Stimulated activated CD8-positive, alpha-beta memory T cell treated with anti-CD3 and anti-CD28 coated beads, Interleukin-7, amount 100 ng/mL, for 4 hours (primary cell): ENCODE measurements at places on chromosomes 6 and 20.

DNA sequence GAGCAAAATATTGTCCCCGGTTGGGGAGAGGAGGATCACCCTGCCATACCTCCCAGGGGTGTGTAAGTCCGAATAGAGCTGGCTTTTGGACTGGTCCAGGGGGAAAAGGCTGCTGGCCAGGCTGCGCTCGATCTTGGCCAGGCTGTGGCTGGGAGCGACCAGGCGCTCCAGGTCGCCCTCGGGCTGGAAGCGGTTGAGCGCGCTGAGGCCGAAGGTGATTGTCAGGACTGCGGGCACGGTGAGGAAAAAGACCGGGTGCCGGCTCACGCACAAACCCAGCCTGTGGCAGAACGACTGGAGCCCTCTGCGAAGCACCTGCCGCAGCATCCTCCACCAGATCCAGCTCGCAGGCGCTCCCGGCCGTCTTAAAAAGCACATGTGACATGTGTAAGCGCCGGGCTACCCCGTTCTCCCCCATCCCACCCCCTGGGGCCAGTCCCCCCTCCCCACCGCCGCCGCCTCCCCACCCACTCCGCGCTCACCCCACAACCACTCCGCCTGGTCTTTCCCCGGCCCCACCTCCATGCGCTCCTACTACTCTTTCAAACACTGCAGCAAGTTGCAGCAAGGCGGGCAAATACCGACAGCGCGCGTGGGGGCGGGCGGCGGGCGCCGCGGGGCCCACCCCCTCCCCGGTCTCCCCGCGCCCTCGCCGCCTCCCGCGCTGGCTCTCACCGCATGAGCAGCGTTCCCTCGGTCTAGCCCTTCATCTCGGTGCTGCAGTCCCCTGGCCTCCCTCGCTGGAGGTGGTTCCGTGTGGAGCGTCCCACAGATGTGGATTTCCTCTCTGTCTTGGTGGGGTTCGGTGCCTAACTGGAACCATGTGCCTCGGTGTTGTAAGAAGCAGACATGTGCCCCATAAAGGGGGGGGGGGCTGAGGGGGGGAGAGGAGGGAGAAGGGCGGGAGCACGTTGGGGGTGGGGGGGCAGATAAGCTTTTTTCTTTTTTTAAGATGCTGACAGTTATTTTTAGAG lies 42.4 kb downstream of the PTCHD4 start:
- no peak for DNase-seq

- no peak for DNase-seq
Observed at GRCh38 chr6:7809346-7809745, 83.4 kb downstream of the BMP6 start.

DNA sequence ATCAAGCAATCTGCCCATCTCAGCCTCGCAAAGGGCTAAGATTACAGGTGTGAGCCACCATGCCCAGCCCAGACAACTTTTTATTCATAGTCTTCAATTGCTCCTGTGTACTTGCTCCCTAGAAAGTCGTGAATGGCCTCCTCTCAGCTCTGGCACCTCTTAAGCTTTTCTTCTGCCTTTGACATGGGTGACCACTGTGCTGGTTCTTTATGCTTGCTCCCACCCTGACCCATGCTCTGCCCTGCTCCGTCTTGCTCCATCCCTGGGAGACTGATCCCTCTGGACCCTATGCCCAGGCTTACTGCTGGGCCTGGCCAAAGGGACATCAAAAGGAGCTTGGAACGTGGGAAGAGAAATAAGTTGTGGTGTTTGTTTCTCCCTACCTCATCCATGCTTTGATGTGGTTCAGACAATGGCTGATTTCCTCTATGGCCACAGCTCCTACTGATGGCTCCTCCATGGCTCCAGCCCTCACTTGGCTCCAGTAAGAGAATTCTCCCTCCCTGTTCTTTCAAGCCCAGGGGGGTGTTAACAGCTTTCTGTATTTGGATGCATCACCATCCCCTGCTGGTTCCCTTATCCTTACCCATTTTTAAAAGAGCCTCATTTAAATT lies 7.7 kb upstream of the TREM2 start:
- no peak for DNase-seq

GRCh38 chr20:1894951-1895673 lies at the start of gene SIRPA:
TSS of gene SIRPA (plus strand) at chr20:1895407. CDS start at chr20:1895448, 41 bp downstream.
- no peak for DNase-seq

DNA sequence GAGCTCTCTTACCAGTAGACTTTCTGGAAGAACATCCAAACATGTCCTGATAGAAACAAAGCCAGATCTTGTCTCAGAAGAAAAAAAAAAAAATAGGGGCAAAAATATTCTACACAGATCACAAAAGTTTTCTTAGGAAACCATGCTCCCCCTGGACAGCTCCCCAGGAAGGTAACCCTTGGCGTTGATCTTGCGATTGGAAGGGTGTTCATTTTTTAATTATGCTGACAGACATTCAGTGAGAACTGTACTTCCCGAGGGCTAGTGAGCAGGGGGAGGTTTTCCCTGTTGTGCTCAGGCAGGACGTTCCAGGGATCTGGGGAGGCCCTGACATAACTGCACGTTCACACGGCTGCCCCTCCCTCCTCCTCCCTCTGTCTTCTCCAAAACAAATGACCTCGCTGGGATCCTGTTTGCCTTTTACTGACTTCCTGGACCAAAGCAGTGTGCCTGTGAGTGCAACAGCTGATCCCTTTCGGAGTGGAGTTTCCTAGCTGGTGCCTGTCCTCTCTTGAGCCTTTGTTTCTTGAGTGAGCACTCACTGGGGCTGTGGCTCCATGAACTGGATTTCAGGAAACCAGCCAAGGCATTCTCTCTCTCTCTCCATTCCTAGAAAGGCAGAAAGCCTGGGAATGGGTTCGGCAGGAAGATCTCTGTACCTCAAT lies 46.7 kb downstream of the MARCKS start:
- DNase-seq: no peak

DNA sequence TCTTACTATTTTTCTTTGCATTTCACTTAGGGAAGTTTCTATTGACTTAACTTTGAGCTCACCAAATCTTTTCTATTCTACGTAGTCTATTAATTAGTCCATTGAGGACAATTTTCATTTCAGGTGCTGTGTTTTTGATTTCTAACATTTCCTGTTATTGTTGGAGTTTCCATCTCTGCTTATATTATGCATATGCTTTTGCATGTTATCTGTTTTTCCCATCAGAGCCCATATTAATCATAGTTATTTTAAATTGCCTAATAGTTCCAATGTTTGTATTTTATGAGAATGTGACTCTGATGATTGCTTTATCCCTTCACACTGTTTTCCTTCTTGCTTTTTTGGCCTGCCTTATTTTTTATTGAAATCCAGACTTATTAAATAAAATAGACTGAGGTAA lies 414.5 kb upstream of the OPRM1 start:
- DNase-seq: no peak

DNA sequence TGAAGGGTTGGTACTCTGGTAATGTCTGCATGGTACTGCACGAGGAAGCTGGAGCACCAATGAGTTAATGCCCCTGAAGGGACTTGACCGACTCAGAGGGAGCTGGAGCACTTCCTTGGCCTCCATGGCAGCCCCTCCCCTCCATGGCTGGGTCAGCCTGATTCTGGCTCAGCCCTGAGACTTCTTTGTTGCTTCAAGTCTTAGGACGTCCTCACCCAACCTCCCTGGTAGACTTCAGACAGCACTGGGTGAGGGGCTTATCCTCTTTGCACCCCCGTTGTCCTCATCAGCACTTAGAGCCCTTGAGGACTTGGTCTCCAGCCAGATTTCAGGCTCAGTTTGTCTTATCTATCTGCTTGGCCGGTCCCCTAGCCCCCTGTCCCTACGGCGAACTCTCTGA lies 16.4 kb upstream of the TAGAP start:
- no peak for DNase-seq

DNA sequence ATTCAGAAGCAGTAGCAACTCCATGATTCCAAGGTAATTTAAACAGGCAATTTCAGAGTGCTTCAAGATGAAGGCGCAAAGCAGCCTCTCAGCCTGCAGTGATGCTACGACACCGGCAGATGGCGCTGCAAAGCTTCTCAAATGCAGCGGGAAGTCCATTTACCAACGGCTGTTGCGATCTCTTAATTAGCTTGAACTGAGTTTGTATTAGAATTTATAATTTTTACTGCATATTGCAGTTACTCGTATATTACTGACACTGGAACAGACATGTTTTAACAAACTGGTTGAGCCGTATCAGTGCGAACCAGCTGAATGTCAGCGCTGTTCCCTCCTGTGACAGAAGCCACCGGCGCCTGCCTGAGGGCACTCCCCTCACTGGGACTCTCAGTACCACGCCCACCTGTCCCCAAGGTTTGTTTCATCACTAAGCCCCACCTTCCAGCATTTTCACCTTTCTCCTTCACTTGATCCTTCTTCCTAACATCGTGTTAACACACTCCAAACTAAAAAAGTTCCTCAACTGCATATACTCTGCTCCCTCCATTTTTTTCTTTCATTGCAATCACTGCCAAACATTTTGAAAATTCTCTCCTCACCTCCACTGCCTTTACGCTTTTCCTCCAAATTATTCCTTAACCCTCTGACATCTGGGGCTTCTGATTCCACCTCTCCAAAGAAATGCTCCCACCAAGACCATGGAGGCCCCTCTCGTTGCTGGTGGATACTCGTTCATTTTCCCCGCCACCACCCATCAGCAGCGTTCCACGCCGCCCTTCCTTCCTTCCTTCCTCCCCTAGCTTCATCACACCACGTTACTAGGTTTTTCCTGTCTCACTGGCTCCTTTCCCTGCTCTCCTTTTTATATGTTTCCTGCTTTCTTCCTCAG lies 14.5 kb downstream of the GNL1 start:
- DNase-seq: peak; percentile 71

DNA sequence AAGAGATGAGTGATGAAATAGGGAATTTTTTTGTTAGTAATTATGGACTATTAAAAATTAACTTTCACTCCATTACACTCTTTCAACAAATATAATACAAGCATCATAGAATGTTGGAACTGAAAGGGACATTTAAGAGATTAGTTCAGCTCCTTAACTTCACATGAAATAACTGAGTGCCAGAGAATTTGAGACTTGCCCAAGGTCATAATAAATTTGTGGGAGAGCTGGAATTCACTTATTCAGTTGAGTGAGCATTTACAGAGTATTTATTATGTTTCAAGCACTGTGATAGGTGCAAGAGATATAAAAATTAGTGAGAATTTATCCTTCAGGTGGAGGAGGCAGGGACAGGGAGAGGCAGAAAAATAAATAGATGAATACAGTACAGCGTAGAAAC lies 154.6 kb downstream of the KCNQ5 start:
- DNase-seq: no peak

GRCh38 chr20:58667975-58668374 lies 16.9 kb downstream of the STX16 start:
- no peak for DNase-seq

- no peak for DNase-seq
Observed at GRCh38 chr6:150394053-150394898, 25.5 kb downstream of the IYD start.

- no peak for DNase-seq
Observed at GRCh38 chr6:91042656-91043055, 455.8 kb upstream of the MAP3K7 start.
